Stimulated activated CD4-positive, alpha-beta T cell treated with anti-CD3 and anti-CD28 coated beads, Interleukin-4, amount 100 ng/mL, for 1 hour (primary cell): ENCODE measurements at places on chromosomes 13 and 19.

DNA sequence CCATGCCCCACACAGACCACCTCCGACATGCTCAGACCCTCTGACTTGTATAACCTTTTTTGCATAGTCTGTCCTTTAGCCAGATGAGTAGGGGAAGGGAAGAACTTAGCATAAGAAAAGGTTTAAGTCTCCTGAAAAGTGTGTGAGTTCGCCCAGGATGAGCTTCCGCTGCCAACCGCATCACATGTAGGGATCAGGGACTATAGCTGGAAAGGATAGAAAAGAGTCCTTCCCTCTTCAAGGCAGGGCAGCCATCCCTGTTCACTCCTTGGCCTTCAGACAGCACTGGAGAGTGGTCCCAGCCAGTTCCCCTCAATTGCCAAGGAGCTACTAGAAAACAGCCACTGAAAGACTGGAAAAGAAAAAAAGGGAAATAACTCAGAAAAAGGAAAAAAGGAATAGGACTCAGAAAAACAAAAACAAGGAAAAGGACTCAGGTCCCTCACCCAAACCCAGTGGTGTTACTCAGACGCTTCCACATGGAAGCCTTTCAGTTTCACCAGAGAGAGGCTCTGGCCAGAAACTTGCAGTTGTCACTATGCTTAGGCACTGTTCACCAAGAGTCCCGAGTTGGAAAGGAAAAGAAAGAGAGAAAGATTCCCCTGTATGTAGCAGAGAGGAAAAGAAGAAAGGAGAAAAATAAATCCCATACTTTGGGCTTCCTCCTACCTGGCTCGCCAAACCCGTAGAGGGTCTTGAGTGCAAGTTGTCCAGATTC is 5.6 kb upstream of the TM9SF2 start:
- no peak for DNase-seq

DNA sequence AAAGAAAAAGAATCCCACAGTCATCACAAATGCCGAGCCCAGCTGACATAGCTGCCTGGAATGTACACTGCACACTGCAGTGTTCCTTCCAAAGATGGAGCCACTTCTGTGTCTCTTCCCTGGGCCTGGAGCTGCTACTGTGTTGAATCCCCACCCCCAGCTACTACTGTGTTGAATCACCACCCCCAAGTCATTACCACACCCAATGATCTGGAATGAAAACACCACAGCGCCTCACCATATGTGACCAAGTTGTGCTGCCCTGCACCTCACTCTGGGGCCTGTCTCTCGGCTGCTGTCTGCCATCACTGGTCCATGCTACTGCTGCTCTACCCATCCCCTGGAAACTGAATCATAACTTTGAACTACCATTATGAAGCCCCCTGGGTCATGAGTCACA is 861.2 kb downstream of the UQCRFS1 start:
- DNase-seq, result no peak

DNA sequence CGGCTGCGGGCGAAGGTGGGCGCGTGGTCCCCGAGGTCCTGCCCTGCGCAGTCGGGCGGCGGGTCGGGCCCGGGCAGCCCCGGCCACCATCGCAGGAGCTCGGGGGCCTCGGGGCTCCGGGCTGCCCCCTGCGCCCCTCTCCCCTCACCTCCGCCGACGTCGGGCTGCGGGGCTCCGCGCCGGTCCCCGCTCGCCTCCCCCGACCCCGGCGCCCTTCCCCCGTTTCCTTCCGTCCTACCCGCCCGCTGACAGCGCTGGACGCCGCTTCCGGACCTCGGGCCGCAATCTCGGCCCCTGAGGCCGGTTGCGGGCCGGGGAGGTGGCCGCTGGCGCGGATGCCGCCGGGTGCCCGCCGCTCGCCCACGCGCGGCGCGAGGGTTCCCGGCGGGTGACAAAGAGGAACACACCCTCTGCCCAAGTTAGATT is 720 bp downstream of the FARP1 start:
- no peak for DNase-seq

GRCh38 chr13:95150555-95150954 is 150.7 kb downstream of the ABCC4 start:
- no peak for DNase-seq

GRCh38 chr19:288911-289310 is 2.3 kb downstream of the PLPP2 start:
- no peak for DNase-seq

DNA sequence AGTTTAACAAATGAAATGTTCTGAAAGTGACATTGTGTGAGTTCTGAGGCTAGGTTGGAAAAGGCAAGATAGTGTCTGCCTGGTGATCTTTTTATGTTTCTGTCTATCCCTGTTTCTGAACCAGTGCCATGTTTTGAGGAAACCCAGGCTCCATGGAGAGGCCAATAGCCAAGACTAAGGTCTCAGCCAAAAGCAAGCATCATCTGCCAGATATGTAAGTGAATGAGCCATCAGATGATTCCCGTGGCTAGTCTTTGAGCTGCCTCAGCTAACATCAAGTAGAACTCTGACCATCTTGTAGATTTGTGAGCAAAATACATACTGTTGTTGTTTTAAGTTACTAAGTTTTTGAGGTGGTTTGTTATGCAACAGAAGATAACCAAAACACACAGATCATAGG is 19.6 kb upstream of the CCNA1 start:
- DNase-seq, result no peak
